Stimulated activated CD4-positive, alpha-beta T cell treated with anti-CD3 and anti-CD28 coated beads, Interleukin-15, amount 100 ng/mL, for 1 hour (primary cell): ENCODE measurements at places on chromosomes 13 and 19.
A peak's percentile ranks its signal among the peaks of the same experiment; 100 is the strongest.

GRCh38 chr13:76993021-76993420 is 1.1 kb downstream of the CLN5 start:
- DNase-seq, result no peak

- DNase-seq, result peak; percentile 76
These were observed 3.1 kb upstream of the TNFAIP8L1 start for GRCh38 chr19:4636151-4636717.

DNA sequence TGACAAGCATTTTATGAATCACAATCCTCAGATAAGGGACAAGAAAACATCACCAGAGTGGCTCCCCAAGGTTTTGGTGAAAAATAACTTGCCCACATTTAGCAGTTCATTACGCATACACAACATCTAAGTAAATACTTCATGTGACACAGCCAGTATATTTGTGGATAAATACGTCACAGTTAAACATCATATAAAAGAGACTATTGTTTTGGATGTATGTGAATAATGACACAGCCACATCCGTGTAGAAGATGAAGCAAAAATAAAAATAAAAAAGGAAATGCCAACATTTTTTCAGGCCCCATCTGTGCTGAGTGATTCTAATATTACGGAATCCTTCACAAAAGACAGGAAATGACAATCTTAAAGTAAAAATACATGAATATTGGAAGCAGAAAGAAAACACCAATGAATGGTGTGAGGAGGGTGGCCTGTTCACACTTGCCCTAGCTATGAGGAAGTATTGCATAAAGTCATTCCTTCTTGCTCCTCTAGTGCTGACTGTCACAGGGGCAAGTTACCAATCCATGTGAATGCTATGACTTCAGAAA is 457.1 kb downstream of the KLF12 start:
- DNase-seq, result no peak

GRCh38 chr13:34357435-34358232 is 539.7 kb downstream of the RFC3 start:
- DNase-seq, result no peak

DNA sequence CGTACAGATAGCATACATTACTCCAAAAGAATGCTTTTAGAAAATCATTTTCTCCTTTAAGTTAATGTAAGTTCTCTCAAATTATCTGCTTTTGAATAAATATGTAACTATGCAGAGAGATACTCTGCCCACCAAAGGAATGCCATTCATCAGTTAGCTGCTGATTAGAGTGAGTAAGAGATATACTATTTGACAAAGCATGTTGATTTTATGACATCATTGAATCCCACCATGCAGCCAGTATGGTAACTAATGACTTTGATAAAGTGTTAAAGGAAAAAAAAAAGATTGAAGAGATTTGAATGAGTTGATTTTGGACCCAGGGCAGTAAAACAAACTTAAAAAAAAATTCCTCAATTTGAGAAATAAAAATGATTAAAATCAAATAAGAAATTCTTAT is 521.5 kb downstream of the SLITRK6 start:
- no peak for DNase-seq

DNA sequence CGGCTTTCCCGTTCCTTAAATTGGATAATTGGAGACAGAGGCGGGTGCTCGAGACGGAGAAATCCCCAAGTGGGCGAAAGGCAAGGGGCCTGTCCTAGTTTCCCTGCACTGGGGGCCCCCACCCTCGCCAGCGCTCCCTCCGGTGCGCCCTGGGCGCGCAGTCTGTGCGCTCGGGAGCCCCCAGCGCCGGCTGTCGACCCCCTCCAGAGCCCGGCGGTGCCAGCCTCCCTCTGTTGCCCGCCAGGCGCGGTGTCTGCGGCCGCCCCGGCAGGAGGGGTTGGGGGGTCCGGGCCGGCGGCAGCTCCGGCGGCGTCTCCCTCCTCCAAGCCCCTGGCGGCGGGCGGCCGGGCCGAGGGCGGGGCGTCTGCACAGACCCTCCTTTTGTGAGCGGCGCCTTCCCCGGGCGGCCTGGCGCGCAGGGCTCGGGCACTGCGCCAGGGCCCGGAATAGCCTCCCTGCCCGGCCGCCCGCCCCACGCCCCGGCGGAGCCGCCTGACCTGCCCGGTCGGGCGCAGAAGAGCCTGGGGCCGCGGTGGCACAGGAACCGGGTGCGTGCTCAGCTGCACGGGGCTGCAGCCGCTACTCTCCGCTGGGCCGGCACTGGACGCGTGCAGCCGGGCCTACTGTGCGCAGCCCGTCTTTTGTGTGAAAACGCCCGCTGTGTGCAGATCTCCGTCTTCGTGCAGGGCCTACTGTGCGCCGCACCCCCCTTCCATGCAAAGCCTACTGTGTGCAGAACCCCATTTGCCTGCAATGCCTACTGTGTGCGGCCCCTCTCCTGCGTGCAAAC is 13.2 kb downstream of the GADD45B start:
- DNase-seq, result no peak

- DNase-seq, result no peak
These were observed 95.0 kb downstream of the CYSLTR2 start for GRCh38 chr13:48748681-48749080.
